Fibroblast of pulmonary artery (primary cell): ENCODE measurements at places on chromosomes 4 and X.

DNA sequence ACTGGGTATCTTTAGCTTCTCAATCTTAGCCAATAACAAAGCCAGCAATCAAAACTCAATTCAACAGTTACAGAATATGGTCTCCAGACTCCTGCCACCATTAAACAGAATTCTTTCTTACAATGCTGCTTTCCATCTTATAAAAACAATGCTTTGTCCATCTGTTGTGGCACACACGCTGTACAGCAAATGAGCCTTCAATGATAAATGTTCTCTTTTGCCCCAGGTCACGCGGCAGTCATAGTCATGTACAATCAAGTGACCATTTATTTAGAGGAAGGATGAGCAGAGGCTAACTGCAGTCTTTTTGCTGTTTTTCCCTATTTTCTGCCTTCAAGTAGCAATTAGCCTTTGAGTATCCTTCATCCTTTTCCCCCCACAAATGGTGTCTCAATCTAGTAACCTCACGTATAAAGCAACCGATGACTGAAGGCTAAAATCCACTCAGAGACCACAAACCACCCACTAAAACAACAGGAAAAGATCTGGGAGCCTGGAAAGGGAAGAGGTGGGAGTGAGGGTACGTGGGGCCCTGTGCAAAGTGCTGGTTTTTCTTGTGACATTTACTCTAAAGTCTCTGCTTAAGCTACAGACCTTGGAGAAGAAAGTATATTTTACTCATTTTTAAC is 24.4 kb downstream of the TRIM2 start:
- DNase-seq: peak; percentile 46

DNA sequence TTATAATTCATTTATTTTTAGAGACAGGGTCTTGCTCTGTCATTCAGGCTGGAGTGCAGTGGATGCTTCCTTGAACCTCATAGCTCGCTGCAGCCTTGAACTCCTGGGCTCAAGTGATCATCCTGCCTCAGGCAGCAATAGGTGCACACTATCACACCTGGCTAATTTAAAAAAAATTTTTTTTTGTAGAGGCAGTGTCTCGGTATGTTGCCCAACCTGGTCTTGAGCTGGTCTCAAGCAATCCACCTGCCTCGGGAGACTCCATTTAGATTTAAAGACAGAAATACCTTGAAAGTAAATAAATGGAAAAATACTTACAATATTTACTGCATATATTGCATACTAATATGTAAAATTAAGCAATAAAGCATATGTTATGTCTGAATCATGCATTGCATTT is 40.3 kb upstream of the MAB21L2 start:
- no peak for DNase-seq

GRCh38 chrX:19496711-19497110 is 18.6 kb downstream of the MAP3K15 start:
- no peak for DNase-seq

GRCh38 chr4:152266831-152267480 is 268.9 kb downstream of the FBXW7 start:
- DNase-seq: no peak

DNA sequence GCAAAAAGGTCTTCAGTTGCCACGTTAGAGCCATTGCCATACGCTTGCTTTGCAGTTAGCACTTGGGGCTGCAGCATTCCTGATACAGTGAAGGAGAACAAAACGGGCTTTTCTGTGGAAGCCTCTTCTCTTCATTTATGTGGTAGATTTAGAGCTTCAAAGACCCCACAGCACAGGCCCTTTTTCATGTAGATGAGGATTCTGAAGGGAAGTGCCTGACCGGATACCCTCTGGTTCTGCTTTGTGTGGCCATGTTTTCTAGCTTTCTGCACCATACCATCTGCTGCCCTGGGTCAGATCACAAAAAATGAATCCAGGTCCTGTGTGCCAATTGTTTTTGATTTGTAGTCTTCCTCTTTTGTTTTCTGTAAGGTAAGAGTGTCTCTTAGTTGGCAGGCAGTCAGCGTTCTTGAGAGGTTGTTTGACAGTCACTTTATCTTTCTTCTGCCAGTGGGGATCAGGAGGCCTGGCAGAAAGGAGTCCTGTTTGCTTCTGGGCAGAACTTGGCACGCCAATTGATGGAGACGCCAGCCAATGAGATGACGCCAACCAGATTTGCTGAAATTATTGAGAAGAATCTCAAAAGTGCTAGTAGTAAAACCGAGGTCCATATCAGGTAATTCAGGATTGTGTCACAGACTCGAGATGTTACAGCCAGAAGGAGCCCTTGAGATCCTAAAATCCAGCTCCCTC is 7.7 kb downstream of the LAP3 start:
- no peak for DNase-seq

DNA sequence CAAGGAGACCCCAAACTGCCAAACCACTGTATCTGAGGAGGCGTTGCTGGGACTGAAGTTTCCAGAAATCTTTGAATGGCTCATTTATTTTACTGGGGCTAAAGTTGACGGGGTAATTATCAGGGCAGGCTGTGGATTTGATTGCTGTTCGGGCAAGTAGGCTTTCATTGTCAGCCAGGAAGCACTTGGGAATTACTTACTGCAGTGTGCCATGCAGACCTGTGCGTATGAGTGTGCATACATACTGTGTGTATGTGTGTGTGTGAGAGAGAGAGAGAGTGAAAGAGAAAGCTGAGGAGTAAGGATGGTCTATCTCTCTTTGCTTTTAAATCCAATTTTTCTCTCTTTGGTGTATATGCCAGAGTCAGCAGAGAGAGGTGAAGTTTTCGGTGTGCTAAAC is 122.7 kb downstream of the NPNT start:
- DNase-seq: no peak

- no peak for DNase-seq
Observed at GRCh38 chrX:51608126-51608525, 10.6 kb downstream of the CENPVL3 start.

DNA sequence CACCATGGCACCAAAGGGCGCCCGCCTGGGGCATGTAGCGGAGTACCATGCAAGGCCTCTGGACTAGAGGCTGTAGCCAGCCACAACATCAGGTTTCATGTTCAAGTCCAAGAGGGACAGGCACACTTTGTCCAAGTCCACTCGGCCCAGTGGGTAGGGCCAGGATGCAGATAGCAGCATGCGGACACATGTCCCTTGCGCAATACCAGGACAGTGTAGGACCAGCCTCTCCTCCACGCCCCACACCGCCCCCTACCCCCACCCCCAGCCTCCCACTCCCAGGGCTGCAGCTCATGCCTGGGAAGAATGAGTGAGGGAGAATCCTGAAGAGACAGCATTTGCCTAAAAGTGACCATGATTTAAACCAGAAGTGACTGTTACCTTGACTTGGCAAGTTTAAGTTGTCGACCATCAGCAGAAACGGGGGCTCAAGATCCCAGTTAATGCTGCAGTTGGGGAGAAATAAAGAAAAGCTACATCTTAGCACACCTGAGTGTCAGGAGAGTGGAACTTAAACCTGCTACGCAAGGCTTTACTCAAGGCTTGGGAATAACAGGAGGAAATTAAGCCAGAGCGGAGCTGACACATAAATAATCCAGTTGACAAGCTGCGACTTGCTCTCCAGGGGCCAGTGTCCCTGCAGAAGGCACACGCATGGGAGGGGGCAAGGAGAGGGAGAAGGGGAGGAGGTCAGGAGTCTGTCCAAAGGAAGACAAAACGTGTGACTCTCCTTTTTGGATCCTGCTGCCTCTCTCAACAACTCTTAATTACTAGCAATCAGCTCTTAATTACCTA is 221.7 kb downstream of the BCOR start:
- no peak for DNase-seq

DNA sequence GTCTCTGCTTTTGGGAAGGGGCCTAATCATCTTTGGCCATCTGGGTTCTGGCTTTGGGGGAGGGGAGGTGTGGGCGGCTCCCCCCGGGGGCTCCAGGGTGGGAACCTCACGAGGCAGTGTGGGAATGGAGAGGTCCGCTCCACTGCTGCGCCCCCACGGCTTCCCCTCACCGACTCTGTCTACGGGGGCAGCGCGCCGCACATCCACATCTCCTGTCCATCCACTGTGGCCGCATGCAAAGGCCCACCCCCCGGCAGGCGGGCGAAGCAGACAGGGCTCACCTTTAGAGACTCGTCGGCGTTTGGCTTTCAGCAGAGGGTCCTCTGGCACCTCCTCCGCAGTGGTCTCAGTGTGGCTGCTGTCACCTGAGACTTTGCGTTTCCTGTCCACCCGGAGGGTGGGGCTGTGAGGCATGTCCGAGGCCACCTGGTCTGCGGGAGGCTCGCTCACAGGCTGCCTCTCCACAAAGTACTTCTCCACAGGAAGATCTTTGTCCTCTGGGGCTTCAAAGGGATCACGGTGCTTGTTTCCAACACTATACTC is 33.6 kb downstream of the BCOR start:
- DNase-seq: no peak

DNA sequence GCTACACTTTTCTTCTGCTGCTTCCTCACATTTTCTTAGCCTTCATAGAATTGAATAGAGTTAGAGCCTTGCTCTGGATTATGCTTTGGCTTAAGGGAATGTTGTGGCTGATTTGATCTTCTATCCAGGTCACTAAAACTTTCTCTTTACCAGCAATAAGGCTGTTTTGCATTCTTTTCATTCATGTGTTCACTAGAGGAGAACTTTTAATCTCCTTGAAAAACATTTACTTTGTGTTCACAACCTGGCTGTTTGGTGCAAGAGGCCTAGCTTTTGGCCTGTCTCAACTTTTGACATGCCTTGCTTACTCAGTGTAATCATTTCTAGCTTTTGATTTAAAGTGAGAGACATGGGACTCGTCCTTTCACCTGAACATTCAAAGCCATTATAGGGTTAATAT is 87.7 kb upstream of the RAB40AL start:
- DNase-seq: no peak

DNA sequence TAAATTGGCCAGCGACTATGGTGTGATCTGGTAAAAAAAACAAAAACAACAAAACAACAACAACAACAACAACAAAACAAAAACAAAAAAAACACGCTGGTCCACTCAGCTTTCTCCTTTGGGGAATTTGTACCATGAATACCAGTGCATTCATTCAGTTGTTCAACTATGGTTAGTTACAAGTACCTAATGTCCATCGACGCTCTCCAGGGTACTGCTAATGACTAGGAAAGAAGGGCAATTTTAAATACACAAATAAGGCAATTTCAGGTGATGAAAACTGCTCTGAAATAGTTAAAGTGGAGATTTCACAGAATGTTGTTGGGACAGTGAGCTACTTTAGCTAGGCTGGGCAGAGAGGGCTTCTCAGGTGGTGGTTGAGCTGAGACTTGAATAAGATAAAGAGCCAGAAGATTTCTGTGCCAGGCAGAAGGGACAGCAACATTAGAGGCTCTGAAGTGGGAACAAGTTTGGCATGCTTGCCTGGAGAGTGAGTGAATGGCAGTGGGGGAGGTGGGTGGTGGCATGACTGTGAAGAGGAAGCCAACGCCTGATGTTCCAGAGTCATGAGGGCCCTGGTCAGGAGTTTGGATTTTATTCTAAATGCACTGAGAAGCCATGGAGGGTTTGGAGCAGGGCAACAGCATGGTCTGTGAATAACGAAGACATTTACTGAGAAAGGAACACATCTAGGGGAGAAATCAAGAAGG is 45.9 kb upstream of the PGRMC2 start:
- peak; percentile 34 for DNase-seq

DNA sequence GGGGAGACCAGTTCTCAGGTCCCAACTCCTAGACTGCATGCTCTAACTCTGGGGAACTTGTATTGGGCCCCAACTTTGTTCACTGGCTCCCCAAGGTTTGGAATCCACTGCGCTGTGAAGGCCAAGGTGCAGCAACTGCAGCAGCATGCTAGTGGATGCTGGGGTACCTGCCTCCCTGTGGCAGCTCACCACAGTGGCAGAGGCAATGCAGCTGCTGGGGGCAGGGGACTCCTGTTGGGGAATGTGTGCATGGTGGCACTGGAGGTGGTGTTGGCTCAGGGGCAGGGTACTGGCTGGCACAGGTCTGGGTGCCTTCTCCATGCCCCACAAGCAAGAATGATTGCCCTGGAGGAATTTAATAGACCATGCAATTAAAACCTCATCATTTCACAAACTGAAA is 493.4 kb upstream of the GALNT7 start:
- DNase-seq: no peak

DNA sequence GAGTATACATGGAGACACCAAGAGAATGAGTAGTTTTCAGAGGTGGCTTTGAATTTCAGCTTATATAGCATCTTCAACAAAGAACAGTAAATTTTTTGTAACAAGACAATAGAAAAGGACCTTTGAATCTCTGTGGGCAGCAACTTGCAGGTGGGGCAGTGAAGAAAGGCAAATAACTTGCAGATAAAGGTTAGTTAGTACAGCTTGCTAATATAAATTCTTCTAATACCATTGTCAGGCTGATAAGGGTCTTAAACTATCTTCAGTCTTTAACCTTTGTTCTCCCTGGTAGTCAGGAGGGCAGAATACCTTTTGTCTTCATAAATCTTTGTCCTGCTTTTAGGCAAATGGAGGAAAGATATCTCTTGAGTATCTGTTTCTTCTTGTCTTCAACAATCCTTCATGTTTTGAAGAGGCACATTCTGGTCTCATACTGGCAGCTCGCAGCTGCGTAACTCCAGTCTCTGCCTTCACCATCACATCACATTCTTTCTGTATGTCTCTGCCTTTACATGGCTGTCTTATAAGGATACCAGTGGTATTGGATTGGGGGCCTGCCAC is 16.0 kb downstream of the ANXA3 start:
- no peak for DNase-seq

GRCh38 chrX:69063486-69063885 is 101.8 kb downstream of the PJA1 start:
- no peak for DNase-seq

DNA sequence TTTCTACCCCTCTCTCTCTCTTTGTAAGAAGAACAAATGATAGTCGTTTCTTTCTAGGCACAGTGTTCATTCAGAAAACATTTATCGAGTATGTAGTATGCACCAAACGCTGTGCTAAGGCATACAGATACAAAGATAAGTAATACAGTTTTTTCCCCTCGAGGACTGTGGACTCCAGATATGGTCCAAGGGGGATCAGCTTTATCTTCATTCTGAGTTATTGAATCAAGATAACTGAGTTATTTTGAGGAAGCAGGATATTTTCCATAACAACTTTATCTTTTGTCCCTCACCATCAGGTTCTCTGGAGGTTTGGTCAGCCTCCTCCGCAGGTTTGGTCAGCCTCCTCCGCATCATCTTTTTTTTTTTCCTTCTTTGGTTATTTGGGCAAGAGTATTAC is 15.0 kb downstream of the EREG start:
- no peak for DNase-seq

- DNase-seq: no peak
Observed at GRCh38 chr4:40713798-40714197, 36.0 kb upstream of the NSUN7 start.

GRCh38 chr4:123446865-123447474 is 50.4 kb downstream of the SPRY1 start:
- no peak for DNase-seq

DNA sequence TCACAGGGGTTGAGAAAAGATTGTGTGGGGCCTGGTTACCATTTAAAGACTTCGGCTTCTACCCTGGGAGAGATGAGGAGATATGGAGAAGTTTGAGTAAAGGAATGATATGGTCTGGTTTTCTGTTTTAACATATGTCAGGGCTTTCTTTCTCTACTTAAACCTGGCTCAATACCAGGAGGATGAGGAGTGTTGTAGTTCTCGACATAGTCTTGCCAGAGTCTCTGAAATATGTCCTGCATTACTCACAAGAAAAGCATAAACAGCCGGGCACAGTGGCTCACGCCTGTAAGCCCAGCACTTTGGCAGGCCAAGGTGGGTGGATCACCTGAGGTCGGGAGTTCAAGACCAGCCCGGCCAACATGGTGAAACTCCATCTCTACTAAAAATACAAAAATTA is 16.4 kb upstream of the ACE2 start:
- no peak for DNase-seq

GRCh38 chr4:102586002-102586643 is 85.0 kb downstream of the NFKB1 start:
- DNase-seq: no peak
